Fibroblast of skin of scalp (primary cell): ENCODE measurements at places on chromosomes 5 and 9.

GRCh38 chr5:61275841-61276240 is 56.2 kb upstream of the ZSWIM6 start:
- peak; percentile 65 for DNase-seq

DNA sequence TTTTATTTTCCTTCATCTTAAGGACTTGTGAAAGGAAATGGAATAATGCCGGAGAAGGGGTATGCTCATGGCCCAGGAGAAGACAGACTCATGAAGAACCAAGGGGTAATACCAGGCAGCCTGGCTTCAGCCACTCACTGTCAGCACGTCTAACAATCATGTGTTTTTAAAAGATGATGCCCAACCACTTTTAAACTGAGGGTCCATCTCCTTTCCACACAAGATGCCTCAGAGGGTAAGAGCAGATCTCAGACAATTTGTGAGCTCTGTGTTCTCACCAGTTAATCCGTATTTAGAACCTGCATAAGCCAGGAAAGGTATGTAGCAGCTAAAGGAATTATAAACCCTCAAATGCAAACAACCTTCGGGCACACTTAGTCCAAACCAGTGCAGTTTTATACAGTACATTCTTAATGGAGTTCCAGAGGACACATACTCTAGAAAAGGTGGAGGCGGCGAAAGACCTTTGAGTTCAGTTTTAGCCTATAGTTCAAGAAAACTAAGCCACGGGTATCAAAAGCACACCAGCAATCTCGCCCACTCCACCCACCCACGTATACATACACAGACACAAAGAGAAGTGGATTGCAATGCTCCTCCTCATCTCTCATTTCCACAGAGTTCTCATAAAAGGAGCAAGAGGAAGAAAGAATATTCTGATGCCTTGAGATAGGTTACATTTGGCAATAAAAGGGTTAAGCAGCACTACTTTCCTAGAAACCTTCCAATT is 2.6 kb downstream of the DIAPH1 start:
- no peak for DNase-seq

GRCh38 chr9:128091144-128091543 is 23.1 kb downstream of the SLC25A25 start:
- DNase-seq = peak; percentile 80

GRCh38 chr5:119328753-119329602 is 26.8 kb upstream of the TNFAIP8 start:
- DNase-seq = peak; percentile 71

GRCh38 chr9:69620731-69621130 is 51.4 kb downstream of the APBA1 start:
- DNase-seq = no peak

DNA sequence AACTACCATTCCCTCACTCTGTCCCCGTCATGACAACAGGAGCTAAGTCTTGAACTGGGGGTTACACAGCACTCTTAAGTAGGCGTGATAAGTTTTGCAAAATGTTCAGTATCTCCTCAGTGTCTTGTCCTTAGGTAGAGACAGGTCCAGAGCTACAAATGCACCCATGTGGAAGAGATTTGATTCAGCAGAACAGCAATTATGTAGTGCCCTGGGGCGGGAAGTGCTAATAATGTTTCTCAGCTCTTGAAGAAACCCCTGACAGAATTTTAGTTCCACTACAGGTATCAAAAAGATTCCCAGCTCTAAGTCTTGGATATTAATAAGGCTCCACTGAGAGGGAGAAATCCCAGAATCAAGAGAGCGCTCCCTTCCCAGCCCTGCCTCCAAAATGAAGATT is 49.6 kb downstream of the DCP2 start:
- no peak for DNase-seq

GRCh38 chr9:31103836-31104235 is 1280.6 kb upstream of the ACO1 start:
- DNase-seq = peak; percentile 58

- DNase-seq = no peak
These were observed 460 bp upstream of the ACO1 start for GRCh38 chr9:32384002-32384363.

- peak; percentile 8 for DNase-seq
These were observed 285.2 kb upstream of the SEMA6A start for GRCh38 chr5:116859666-116860320.

DNA sequence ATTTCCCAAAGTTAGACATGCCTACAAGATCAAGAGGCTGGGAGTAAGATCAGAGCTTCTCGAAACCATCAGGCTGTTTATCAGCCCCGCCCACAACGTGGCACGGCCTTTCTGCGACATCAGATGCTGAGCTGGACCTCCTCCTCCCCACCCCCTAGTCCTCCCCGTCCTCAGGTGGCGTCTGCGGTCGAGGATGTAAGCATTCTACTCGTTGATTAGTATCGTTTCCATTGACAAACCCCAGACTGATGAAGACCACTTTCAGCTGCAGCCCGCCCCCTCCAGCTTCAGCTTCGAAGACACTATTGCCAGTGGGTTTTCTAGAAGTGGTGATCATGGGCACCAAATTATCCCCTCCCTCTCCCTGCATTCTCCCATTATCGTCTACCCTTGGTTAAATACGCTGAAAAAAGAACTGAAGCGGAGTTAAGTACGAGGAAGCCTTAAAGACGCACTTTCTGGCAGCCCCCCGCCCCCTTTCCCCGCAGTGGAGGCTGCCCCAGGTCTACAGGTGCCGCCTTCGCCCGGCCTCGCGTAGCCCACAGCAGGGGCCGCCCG is 1.1 kb downstream of the PPIC start:
- DNase-seq = peak; percentile 26

DNA sequence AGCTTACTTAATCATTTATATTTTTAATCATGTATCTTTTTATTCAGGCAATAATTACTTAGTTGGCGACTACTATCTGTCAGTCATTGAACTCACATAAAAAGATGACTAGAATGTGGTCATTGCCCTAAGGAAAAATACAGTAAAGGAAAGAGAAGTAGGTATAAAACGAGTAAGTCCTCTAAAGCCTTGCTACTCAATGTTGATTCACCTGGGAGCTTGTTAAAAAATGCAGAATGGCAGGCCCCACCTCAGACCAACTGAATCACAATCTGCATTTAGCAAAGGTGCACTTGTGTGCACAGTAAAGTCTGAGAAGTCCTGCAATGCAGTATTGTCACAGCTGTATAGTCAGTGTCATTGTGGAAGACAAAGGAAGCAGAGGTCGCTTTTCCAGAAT is 592.4 kb downstream of the CSNK1G3 start:
- DNase-seq = no peak

- DNase-seq = peak; percentile 23
These were observed 10.3 kb upstream of the ANKHD1 start for GRCh38 chr5:140391312-140391711.

GRCh38 chr9:90147426-90147825 is 495.2 kb downstream of the DIRAS2 start:
- DNase-seq = no peak

DNA sequence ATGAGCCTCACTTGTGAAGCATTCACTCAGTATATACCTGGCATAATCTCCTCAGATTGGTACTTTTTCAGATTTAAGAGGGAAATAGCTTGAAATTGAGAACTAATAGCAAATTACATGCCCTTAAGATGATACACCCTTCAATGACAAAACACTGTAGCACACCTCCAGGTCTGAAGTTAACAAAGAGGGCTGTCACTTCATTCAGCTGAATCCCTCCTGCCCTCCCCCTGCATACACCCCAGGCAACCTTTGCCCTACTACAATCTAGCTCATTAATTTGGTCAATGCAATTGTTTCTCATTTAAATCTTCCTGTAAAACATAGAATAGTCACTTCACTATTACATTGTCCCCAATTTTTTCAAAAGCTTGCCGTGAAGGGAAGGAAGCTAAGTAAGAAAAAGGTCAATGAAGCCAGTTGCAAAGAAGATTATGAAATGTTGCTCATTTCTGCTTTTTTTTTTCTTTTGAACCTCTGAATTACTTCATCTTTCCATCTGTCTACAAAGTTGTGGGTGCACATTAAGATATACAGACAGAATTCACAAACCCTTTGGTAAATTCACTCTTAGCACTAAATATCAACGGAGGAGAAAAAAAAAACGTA is 294.8 kb upstream of the PTGER4 start:
- DNase-seq = no peak

GRCh38 chr9:89591274-89592212 is 13.3 kb upstream of the GADD45G start:
- no peak for DNase-seq

- peak; percentile 70 for DNase-seq
These were observed 34.6 kb upstream of the RAI14 start for GRCh38 chr5:34621277-34622097.

DNA sequence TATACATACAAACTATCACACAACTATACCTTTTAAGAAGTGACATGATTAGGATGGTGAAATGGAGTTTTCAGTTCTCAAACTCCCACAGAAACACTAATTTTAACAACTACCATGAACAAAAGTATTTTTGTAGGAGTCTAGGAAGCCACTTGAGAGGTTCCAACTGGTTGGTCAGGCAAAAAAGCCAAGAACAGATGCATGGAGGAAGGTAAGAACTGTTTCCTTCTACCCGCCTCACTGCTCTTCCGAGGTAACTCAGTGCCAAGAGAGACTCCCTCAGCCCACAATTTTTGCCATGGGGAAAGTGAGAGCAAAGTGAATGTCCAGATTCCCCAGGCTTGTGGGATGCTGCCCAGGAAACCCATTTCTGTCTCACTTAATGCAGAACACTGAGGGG is 15.7 kb downstream of the BTNL8 start:
- DNase-seq = no peak

DNA sequence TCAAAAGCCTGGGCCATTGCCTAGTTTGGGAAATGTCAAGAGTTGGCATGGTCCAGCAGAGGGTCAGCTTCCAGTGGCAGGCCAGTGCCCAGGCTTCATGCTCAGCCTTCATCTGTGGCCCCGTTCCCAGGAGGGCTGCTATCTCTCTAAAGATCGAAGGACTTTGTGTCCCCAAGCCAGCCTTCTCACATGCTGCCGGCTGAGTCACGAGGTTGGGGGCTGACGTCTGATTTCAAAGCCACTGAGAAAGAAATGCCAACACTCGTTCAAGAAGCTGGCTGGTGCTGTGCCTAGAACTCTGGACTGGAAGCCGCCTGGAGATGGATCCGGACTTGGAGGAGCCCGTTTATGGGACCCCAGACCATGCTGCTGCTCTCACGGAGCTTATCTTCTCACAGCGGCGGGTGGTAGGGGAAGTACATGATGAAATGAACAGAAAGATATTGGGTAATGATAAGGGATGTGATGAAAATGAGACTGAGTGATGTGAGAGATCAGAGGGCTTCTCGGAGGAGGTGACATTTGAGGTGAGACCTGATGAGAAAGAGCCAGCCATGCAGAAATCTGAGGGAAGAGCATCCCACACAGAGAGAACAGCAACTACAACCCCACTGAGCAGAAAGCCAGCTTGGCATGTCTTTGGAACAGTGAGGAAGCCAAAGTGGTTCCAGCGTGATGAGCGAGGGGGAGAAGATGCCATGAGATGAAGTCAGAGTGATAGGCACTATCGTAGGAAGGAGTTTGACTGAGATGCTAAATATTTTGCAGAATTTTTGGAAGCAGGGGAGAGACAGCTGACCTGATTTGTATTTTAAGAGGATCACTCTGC is 54.9 kb upstream of the BOD1 start:
- no peak for DNase-seq

DNA sequence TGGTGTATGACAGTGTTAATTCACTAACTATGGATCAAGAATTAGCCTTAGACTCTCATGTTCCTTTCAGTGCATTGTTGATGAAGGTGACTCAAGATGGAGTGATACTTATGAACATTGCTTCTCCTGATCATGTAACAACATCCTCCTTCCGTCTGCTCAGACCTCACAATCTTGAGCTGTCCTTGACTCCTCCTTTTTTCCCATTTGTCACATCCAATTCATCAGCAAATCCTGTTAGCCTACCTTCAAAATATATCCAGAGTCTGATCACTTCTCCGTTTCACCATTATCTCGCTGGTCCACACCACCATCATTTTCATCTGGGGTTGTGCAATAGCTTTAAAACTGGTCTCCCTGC is 9.2 kb upstream of the SEMA6A start:
- DNase-seq = no peak
